Activated CD4-positive, alpha-beta T cell treated with anti-CD3 and anti-CD28 coated beads, Interleukin-2, amount 10 ng/mL, durations not matched to agents 7 days and 5 days (primary cell): ENCODE measurements at places on chromosomes 4 and X.

GRCh38 chr4:39305912-39306677 is 60.1 kb downstream of the RFC1 start:
- no peak for DNase-seq

DNA sequence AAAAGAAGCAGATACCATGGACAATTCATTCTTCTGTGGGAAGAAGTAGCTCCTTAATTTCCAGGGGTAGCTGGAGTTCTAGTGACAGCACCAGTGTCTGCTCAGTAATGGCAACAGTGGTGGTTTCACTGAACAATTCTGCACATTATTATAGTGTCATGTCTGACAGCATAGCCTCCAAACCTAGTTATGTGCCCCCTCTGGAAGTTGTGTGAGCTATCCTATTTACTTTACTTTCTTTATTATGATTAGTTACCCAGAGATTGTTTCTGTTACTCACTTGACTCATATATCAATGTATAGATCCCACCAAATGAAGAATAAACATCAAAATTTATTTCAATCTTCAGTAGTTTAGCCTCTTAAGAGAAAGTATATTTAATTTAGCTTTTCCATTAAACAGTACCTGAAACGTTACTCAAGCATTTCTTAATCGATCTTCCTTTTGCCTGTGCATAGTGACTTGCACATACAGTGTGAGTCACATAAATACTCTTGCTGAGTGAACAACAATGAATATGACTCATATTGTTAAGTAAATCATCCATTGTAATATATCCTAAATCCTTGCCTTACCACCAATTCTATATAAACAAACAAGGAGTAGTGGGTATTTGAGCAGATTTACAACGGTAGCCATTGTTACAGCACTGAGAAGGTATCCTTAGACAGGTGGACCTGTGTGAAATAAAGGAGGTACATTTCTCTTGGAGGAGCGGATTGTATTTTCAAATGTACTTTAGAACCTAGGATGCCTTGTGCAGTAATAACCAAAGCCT is 534.7 kb downstream of the ANKRD50 start:
- DNase-seq: no peak

- no peak for DNase-seq
These were observed at the start of gene C1QTNF7 for GRCh38 chr4:15427701-15428100. TSS of gene C1QTNF7 (plus strand) at chr4:15428033. CDS start at chr4:15435744, 7,711 bp downstream.

GRCh38 chr4:25874655-25875054 is 11.9 kb upstream of the SEL1L3 start:
- DNase-seq: no peak
